ENCODE measurements at places on chromosomes 3 and 15.

- no peak for DNase-seq
Measured at GRCh38 chr15:81723113-81723651, 322.6 kb downstream of the MEX3B start.

DNA sequence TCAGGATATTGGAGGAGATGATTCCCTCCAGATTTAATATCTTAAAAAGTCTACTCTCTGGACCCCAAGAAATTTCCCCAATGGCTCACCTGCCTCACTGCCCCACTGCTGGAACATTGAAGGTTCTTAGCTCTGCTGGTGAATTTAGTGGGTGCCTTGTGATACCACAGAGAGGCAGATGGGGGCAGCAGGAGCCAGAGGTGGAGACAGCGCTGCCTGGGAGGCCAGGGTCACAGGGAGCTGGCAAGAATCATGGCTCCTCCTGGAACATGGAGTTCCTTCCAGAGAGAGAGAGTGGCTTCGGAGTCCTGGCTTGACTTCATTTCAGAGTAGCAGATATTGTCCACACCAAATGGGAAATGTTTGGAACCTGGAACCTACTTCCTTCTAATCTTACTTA is 263.5 kb upstream of the CFAP20DC start:
- no peak for DNase-seq

GRCh38 chr3:167976516-167977361 is 119.0 kb downstream of the GOLIM4 start:
- DNase-seq, result no peak

GRCh38 chr3:171375666-171376595 is 84.3 kb downstream of the TNIK start:
- no peak for DNase-seq

DNA sequence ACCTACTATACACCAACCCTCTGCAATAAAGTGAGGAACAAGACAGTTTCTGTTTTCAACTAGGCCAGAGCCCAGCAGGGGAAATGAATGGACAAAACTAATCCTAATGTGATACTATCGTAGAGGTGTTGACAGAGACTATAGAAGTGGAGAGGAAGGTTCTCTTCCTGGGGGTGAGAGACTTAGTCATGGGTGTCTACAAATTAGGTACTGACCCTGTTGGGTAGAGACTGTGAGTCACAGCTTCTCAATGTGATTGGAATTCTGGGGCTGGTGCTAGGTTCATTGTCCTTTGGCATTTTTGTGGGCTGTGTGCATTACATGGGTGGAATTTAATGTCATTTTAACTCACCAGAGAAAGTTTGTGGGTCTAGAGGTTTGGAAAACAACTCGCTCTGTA is 79.3 kb downstream of the ADAMTSL3 start:
- no peak for DNase-seq

- no peak for DNase-seq
Measured at GRCh38 chr3:128745742-128746141, 19.8 kb downstream of the RAB7A start.

GRCh38 chr3:72288955-72289691 is 504.2 kb upstream of the PROK2 start:
- DNase-seq, result no peak

DNA sequence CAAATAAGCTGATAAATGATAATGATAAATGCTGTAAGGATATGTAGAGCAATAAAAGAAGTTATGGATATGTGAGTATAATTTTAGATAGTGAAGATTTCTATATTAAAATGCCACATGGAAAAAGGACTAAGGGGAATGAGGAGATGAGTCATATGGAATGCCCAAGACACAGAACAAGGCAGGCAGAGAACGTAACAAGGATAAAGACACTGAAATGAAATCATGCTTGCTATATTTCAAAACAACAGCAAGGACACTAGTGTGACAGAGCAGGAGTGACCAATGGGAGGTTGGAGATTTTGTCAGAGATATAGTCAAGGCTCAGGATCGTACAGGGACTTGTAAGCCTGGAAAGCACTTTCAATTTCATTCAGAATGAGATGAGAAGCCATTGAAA is 621.5 kb upstream of the SEMA6D start:
- DNase-seq, result no peak

GRCh38 chr3:127758013-127758412 is 64.3 kb downstream of the MGLL start:
- no peak for DNase-seq

- no peak for DNase-seq
Measured at GRCh38 chr15:36361351-36361870, 218.0 kb upstream of the CDIN1 start.

GRCh38 chr15:60544581-60545264 is 65.8 kb upstream of the ICE2 start:
- DNase-seq, result no peak

GRCh38 chr3:111215481-111215880 is 143.9 kb downstream of the NECTIN3 start:
- DNase-seq, result no peak

DNA sequence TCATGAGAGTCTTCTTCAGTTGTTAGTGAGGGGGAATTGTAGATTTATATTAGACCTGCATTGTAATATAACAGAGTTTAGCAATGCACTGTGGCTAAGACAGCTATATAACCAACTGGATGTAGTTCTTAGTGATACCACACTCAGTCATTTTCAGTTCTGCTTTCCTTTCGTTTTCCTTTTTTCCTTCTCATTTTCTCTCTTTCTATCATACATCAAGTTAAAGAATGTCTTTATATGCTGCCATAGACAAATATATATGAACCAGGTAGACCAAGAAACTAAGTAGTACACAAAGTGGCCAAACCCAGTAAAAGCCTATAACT is 43.7 kb upstream of the CD47 start:
- DNase-seq, result no peak

- DNase-seq, result peak; percentile 68
Measured at GRCh38 chr3:177050501-177051237, 146.6 kb downstream of the TBL1XR1 start.

DNA sequence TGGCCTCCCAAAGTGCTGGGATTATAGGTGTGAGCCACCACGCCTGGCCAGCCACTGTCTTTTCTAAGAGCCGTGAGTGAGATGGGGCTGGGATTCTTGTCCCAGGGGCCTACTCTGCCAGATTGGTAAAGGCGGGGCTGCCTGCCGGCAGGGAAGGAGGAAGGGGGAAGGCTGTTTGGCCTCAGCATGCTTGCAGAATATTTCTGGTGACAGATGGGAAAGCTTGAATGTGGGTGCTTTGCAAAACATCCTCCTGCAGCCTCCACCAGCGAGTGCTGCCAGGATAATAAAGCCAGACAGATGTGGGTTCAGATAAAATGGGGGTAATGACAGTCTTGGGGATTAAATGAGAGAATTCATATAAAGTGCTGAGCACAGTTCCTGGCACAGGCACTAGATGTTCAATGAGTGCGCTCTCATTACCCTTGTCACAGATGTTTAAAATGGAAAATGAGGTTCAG is 19.8 kb upstream of the ACOX2 start:
- DNase-seq, result no peak

- no peak for DNase-seq
Measured at GRCh38 chr3:71241246-71241901, 342.2 kb downstream of the FOXP1 start.

DNA sequence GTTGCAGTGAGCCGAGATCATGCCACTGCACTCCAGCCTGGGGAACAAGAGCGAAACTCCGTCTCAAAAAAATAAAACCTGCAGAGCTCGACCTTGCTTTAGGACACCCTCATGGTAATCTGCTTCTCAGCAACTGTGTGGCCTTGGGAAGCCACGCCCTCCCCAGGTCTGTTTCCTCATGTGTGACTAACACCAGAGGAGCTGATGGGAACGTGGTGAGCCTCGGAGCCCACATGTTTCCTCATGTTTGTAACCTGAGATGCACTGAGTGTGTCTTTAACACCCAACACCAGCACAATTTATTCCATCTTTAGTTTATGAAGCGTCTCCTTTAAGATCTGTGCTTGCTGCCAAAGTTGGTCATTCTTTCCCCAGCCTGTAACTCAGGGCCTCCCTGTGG is 142.8 kb downstream of the OCA2 start:
- DNase-seq, result no peak

- no peak for DNase-seq
Measured at GRCh38 chr3:46337911-46338310, 16.0 kb upstream of the CCR2 start.

GRCh38 chr3:127908951-127909350 is 6.1 kb upstream of the KBTBD12 start:
- no peak for DNase-seq

GRCh38 chr3:173644086-173645082 is 246.8 kb downstream of the NLGN1 start:
- no peak for DNase-seq

GRCh38 chr15:41622901-41623300 is 37.3 kb upstream of the MGA start:
- no peak for DNase-seq

DNA sequence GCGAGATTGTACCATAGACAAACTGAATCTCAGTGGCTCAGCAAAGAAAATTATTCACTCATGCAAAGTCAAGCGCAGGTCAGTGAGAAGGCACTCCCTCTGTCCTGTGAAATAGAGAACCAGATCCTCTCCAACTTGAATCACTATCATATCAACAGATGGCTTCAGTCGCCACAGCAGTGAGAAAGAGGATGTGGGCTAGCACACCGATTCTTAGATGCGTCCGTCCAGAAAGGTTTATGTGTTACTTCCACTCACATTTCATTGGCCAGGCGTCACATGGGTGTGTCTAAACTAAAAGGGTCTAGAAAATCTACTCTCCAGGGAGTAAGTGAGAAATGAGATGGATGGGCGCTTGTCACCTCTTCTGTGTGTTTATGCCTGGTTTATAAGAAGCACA is 141.6 kb upstream of the KBTBD8 start:
- DNase-seq, result no peak

- DNase-seq, result no peak
Measured at GRCh38 chr3:53758846-53759245, 87.4 kb downstream of the CHDH start.

DNA sequence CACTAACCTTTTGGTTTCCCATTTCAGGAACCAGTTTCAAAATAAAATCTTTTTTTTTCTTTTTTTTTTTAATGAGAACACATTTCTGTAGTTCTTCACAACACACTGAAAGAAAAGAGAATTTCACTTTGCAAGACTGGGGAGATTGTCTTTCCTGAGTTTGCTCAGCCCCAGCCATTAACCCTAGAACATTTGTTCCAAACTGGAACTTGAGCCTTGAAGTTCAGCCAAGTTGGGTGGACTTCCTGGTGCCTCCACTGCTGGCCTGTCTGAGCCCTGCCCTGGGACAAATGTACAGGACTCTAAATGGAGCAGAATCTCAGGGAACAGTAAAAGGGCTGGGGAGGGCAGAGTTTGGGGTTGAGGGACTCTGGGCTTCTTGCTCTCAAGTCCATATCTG is 196.4 kb upstream of the LPP start:
- DNase-seq, result no peak

GRCh38 chr15:56038707-56039106 is 45.3 kb upstream of the NEDD4 start:
- no peak for DNase-seq

DNA sequence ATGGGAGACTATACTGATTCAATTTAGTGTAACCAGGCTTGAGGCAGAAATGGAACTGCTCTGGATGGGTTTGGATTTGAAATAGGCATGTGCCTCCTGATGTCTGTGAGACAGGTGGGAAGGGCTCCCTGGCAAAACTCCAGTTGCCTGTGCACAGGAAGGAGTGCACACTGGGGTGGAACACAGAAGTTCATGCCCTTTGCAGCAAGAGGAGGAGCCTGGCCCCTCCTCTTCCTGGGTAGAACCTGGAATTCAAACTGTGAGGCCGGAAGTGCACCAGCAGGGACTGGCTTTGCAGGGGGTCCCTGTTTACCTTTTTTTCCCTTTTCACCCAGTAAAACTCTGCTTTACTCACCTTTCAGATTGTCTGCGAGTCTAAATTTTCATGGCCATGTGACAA is 99.9 kb downstream of the GMPS start:
- DNase-seq, result peak; percentile 67

Data from COR-L47 (cell line).